ENCODE measurements at places on chromosomes 11 and 22. TPM values are rescaled to one million over a fixed set of nuclear protein-coding genes. Genes with fewer than 3 reads are reported as not detected.

DNA sequence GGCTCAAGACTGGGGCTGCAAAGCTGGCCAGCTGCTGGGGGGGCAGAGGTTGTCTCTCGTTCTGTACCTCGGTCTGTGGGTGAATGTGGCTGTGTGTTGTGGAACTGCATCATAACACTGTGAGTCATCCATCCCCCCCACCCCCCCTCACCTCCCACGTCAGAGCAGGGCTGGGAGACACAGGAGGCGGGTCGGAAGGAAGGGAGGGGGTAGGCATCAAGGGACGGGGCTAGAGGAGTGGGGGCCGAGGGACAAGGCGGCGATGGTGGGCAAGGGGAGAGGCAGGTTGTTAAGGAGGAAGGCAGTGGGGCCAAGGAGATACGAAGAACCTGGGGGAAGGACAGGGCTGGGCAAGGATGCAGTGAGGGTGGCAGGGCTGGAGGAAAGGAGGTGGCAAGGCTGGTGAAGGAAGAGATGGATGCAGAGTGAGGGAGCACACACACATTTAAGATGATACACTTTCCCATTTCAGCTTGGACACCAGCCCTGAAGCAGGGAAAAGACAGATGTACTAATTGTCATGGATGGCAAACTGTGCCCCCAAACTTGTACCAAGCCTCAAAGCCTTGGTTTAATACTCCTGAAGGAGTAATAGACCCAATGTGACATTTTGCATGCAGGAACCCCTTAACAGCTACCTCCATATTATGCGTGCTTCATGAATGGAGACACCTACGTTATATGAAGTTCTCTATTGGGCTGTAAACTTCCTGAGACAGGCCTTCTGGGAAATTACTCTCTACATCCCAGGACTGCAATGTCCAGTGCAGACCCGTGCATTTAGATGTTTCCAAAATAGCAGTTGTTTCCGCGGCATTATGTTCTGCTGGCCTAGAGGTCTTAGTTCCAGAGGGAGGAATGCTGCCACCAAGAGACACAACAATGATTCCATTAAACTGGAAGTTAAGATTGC, at the start of gene YPEL4:
YPEL4 (minus strand) TSS at position 87 of the 913 bp plus-strand sequence. CDS start 2,805 bp downstream, outside the sequence.
- DNase-seq = no peak

- peak; percentile 88 for DNase-seq
Measured at GRCh38 chr22:45413368-45414211, at the start of the genes RIBC2 and SMC1B. TSS of gene RIBC2 (plus strand) at chr22:45413693. CDS start at chr22:45413887, 194 bp downstream. TSS of gene SMC1B (minus strand) at chr22:45413599. CDS start at chr22:45413567, 32 bp downstream.

- DNase-seq = no peak
Measured at GRCh38 chr11:1779806-1780699, 16.3 kb upstream of the CTSD start.

- DNase-seq = peak; percentile 47
Measured at GRCh38 chr11:76634886-76635285, 35.7 kb downstream of the LRRC32 start.

Gene KCNK4
- total RNA-seq = not detected

Measured in upper lobe of right lung (tissue), 1 donor.